ENCODE measurements at places on chromosomes 16 and 17.

GRCh38 chr16:65373097-65373496, 251.2 kb upstream of the CDH11 start:
- no peak for DNase-seq

DNA sequence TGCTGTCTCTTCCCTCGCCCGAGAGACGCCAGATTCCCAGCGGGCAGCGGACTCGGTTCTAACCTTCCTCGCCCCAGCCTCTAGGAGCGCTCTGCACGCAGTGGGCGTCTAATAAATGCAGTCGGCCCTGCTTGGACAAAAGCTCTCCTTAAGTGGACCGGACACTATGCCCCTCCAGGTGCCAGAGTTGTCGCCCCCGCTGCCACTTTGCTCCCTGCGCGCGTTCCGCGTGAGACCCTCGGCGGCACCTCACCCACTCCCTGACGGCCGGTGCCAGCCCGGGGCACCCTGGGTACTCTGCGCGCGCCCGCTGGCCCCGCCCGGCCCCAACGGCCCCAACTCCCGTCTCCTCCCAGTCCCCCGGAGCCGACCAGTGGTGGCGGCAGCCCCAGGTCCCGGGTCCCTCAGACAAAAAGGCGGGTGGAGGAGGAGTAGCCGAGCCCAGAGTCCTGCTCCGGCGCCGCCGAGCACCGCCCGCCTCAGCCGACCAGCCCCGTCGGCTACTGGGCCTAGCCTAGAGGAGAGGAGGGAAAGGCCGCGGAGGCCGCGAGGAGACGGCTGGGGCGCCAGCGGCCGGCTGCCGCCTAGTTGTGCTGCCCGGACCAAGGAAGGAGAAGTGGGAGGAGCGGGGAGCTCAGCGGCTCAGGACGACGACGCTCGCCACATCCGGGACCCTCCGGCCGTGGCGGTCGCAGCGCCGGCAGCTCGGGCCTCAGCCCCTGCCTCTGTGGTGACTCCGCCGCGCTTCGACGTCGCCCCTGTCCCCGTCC, 123.0 kb downstream of the GOSR1 start:
- peak; percentile 84 for DNase-seq

DNA sequence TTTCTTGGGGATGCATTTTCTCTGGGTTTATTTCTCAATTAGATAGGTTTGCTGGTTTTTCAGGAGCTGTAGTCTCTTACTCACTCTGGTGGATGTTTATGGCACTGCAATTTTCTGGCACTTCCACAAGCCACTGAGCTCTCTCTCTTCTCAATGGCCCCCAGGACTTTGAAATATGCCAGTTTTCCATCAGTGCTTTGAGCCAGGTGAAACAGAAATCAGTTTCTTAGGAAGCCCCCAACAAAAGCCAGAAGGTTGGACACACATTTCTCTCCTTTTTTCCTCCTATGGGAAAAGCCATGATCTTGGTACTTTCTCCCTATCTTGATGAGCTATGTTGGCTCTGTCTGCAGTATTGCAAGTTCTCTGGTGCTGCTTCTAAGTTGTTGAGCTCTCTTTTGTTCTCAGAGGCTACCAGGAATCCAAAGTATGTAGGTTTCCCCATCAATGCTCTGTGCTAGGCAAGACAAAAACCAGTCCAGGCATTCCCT, 90.7 kb upstream of the SMIM36 start:
- DNase-seq: no peak

DNA sequence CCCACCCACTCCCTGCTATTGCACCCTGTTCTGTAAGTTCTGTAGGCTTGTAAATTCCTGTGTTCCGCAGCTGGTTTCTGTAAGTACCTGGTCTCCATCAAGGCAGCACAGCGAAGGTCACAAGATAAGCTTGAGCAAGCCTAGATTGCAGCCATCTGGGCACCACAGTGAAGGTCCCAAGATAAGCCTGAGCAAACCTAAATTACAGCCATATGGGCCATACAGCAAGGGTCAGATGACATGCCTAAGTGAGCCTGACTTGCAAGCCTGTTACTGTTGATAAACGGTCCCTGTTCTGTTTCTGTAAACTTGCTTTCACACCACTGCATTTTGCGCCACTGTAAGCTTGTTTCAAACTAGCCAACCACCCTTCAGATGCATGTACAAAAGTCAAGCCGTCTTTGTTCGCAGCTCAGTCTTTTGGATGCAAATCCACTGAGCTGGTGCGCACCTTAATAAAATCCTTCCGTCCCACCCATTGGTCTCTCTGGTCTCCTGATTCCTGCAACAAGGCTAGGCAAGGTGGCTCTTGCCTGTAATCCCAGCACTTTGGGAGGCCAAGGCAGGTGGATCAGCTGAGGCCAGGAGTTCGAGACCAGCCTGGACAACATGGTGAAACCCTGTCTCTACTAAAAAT, 42.6 kb upstream of the ATF7IP2 start:
- DNase-seq: no peak

GRCh38 chr17:62134397-62134796, 69.3 kb upstream of the MED13 start:
- no peak for DNase-seq

- peak; percentile 62 for DNase-seq
These were observed 149.5 kb downstream of the TMEM132E start for GRCh38 chr17:34728771-34729310.

- peak; percentile 89 for DNase-seq
These were observed 37.6 kb downstream of the CTU2 start for GRCh38 chr16:88743693-88744576.

GRCh38 chr17:31915456-31916100, 14.1 kb upstream of the UTP6 start:
- no peak for DNase-seq

- no peak for DNase-seq
These were observed 6.8 kb upstream of the CLUH start for GRCh38 chr17:2718150-2718938.

DNA sequence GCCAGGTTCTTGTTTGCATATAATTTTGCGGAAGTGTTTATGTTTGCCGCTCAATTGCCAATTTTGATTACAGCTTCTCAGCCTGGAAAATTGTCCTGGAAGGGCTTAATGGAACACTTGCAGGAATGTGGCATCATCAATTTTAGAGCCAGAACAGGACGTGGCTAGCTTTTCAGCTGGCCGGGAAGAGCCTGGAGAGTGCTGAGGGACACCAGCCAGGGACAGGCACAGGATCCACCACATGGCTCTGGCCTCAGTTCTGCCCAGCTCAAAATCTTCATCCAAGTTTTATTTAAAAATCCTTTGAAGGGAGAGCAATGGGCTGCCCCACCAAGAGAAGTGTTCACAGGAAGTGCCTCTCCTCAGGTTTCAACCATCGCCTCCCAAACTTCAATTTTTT, 287.2 kb upstream of the HSBP1 start:
- no peak for DNase-seq

DNA sequence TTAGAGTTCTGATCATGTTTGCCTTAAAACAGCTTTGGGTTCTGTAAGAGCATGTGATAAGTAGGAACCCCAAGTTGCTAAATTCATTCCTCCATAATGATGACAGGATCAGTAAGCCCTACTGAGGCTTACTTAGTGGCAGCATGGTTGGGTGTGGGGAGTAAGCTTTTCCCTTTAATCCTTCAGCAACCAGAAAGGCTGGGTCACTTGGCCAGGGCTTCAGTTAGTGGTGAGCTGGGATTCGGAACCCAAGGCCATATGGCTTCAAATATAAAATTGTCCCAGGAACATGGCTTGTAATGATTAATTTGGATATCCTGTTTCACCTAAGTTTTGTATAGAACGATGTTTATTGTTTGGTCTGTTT, 850 bp downstream of the GINS3 start:
- DNase-seq: no peak

- no peak for DNase-seq
These were observed 63.6 kb upstream of the DOC2B start for GRCh38 chr17:245020-245419.

DNA sequence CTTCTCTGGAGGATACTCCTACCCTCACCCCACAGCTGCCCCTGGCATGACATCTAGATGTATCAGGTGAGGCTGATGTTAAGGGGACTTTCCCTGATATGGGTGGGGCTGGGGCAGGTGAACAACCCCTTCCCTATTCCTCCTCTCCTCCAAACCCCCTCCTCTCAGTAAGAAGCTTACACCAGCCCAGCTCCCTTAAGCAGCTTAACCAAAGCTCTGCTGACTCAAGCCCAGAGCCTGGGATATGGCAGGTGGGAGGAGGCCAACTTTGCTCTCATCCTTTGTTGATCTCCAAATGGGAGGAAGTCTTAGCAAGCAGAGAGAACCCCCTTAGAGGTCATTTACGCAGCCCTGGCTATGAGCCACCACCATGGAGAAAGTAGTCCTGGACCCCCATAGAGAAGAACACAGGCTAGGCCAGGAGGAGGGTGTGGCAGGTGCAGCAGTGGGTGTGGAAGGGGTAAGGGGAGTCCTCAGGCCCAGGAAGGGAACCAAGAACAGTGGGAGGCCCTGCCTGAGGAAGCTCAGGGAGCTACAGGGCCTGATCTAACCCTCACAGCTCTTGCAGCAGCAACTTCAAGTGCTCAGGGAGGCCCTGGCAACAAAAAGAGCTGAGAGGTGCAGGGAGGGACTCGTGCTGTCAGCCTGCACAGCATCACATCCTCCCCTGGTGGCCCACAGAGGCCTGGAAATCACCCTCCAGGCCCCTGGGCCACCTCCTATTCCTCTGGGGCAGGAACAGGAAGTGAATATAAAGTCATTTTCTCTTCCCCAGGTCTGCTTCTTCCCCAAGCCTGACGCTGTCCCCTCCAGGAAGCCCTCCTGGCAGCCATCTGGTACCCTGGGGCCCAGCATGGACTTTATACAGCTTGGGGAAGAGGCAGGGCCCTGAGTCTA, 2.9 kb downstream of the UNC119 start:
- no peak for DNase-seq

DNA sequence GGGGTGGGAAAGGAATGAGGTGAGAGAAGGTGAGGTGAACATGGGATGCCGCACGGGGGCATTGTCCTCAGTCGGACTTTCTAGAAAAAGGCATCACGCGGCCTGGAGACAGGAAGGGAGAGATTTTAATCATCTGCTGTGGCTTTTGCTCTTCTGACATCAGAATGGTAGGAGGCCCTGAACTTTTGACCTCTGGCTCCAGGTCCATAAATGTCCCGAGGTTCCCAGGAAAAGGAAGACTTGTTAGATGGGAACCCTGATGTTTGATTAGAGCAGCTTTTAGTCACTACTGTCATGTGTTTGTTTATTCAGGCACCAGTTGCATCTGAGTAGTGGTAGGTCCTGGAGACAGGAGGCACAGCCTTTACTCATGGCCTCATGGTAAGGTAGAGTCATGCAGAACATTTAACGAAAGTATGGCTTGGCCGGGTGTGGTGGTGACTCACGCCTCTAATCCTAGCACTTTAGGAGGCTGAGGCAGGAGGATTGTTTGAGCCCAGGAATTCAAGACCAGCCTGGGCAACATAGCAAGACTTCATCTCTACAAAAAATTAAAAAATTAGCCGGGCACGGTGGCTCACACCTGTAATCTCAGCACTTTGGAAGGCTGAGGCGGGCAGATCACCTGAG, 203.1 kb downstream of the MSI2 start:
- no peak for DNase-seq

GRCh38 chr17:61444831-61445230, 7.4 kb upstream of the TBX4 start:
- no peak for DNase-seq

DNA sequence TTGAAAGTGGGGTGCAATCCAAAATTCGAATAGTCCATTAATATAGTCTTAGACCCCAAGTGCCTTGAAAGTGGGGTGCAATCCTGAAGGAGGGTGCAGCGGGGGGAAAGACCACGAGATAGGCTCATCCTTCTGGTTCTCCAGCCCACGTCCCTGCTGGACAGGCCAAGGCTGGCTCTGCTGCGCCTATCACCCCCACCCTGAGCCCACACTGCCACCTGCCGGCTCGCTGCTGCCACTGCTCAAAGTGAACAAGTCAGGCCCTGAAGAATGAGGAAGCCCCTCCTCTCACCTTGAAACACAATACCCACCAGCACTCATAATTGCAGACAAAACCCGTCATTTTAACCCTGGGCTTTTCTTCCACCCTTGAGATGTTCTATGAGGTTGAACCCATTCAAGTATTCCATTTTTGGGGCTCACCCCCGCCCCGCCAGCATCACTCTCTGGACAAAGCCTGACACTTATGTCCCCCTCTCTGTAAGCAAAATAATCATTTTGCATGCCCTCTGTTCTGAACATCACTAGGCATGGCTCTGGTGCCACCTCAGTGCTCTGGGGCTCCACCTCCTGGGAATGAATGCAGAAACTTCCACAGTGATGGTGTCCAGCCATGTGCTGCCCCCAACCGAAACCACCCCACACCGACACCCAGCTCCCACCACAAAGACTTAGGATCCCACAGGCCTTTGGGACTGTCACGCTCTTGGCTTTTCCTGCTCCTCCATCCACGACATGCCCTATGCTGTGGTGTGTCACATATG, 56.8 kb downstream of the BEAN1 start:
- DNase-seq: peak; percentile 91

GRCh38 chr16:23504453-23505179, 5.7 kb downstream of the GGA2 start:
- DNase-seq: peak; percentile 37

GRCh38 chr16:11198828-11199227, 57.2 kb downstream of the SOCS1 start:
- DNase-seq: no peak

DNA sequence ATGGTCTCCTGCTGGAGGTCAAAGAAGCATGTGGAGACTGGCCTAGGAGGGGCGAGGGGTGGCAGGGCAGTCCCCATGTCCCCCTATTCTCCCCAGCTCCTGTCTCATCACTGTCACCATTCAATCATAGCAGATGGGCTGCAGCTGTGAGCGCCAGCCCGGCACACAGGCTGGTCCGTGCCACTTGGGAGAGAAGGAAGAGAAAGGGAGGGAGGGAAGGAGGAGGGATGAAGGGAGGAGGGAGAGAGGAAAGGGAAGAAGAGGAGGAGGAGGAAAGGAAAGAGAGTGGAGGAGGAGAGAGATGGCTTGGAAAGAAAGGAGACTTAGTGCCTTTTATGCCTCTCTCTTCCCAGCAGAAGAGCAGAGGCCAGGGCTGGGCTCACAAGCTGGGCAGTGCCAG, 12.4 kb downstream of the NEUROD2 start:
- DNase-seq: no peak

DNA sequence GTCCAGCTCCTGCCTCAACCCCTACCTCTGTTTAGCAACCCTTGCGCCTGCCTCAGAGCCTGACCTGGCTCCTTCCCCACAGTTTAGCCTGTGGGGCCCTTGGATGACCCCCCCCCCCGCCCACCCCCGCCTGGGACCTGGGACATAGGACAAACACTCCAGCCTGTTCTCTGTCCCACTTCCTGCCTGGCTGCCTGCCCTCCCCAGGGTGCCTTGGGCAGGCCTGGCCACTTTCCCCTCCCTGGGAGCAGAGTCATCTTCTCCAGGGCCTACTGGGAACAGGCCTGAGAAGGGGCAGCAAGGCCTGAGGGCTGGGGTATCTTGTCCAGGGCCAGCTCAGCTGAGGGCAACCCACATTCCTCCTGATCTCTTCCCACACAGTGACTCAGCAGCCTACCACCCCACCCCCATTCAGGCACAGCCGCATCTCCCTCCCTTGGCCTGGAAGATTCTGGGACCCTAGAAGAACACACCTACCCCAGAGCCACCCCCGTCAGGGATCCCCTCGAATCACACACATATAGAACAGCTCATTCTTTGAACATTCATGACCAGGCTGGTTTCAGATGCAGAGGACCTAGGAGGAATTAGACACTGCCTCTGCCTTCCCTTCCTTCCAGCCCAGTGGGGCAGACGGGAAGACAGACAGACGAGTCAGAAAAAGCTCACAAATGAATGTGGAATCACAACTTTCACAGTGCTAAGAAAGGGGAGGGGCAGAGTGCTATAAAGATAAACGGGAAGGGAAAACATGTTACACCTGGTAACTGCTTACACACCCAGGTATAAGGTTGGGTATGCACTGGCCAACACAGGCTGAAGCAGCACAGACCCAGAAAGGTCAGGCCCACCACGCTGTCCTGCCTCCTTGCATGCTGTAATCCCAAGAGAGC, 6.0 kb downstream of the FHOD1 start:
- DNase-seq: no peak
